ENCODE measurements at places on chromosomes 4 and X.

- no peak for DNase-seq
Observed at GRCh38 chrX:77003956-77004355, 443.2 kb upstream of the FGF16 start.

DNA sequence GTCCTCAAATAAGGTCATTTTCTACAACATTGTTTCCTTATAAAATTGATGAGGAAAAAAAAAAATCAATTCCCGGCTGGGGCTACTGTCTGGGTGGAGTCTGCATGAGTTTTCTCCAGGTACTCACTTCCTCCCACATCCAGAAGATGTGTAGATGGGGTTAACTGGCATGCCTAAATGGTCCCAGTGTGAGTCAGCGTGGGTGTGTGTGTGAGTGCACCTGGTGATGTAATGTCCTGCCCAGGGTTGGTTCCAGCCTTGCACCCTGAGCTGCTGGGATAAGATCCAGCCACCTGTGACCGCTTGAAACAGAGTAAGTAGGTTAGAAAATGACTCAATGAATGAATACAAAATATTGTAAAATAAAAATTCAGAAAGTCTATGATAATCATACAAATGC lies 11.1 kb downstream of the USP26 start:
- no peak for DNase-seq

DNA sequence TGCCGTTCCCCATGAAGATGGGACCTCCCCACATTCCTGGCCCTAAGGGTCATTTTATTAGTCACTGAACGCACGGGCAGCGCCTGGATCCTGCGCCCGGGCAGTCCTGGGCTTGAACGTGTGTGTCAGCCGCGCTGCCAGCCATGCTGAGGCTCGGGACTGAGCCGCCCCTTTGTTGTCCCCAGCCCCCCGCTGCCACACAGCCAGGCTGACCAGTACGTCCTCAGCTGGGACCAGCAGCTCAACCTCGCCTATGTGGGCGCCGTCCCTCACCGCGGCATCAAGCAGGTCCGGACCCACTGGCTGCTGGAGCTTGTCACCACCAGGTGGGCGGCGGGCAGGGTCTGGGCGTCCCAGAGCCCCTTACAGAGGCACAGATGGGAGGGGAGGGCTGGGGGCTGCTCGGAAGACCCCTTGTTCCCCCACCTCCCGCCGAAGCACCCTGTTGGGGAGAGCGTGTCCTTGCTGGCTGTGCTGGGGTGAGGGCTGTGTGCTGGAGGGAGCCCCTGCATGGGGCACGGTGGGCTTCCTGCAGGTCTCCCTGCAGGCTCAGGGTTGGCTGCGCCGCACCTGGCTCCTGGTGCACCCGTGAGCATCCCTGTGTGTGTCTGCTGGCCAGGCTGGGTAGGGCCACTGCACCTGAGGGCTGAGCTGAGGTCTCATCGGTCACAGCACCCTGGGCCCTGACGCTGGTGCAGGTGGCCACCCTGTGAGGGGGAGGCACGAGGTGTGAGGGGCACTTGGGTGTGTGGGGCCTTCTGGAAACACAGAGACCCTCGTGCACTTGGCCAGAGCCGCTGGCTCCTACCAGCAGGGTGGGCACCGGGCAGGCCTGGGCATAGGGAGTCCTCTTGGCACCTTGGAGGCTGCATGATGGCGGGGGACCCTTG lies 1.0 kb downstream of the IDUA start:
- no peak for DNase-seq

DNA sequence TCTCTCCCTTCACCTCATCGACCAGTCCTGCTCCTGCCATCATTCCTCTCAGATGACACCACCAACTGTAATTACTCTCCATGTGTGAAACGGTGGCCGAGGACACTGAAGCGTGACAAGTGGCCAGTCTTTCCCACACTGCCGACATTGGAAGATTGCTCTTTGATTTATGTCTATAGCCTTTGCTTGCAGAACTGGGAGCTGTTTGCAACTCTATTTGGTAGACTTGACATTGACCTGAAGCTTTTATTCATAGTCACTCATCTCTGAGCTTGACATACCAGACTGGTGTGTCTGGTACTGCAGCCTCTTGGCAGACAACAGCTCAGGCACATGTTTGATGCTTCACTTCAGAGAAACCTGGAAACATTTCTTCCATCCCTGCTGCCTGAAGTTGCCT lies 121.8 kb upstream of the GALNT7 start:
- DNase-seq = no peak

- no peak for DNase-seq
Observed at GRCh38 chrX:131239057-131239456, 50.0 kb downstream of the IGSF1 start.

GRCh38 chr4:145930592-145930991 lies 8.0 kb downstream of the ZNF827 start:
- no peak for DNase-seq
